ENCODE measurements at places on chromosomes 6 and 20.

- no peak for DNase-seq
Observed at GRCh38 chr6:134317471-134318131, at the start of gene SGK1. Gene SGK1 (minus strand): TSS chr6:134318112. CDS start chr6:134317460, 652 bp downstream.

- no peak for DNase-seq
Observed at GRCh38 chr6:26269531-26270485, 95.2 kb upstream of the BTN3A2 start.

DNA sequence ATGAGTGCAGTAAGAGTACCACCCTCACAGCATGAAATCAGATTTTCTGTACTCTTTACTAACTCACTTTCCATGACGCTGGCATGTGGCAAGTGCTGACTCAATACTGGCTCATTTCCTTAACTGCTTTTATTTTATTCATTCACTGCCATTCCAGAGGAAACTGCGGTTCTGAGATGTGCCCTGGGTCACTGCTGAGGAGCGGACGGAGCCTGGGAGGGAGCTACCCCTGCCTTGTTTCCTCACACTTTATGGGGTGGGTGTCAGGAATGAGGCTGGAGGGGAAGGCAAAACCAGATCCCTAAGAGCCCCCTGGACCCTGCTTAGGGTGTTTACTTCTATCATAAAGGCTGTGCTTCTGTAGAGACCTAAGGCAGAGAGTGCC, 14.4 kb downstream of the NT5E start:
- no peak for DNase-seq

DNA sequence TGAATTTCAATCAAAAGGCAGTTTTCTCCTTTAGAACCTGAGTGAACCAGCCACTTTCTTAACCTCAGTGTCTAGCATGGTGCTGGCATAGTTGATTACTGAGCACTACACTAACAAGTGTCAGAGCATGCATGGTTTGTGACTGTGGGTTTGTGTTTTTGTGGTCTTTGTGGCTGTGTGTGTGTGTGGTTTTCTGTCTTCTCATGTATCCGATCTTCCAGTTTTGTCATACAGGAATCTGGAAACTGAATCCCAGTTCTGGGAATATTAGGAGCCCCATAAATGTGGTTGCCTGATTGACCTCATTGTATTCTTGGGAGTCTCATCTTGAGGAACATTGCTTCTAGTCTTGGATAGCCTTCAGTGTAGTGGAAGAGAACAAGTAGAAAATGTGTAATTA, 73.7 kb downstream of the ESR1 start:
- DNase-seq = no peak

DNA sequence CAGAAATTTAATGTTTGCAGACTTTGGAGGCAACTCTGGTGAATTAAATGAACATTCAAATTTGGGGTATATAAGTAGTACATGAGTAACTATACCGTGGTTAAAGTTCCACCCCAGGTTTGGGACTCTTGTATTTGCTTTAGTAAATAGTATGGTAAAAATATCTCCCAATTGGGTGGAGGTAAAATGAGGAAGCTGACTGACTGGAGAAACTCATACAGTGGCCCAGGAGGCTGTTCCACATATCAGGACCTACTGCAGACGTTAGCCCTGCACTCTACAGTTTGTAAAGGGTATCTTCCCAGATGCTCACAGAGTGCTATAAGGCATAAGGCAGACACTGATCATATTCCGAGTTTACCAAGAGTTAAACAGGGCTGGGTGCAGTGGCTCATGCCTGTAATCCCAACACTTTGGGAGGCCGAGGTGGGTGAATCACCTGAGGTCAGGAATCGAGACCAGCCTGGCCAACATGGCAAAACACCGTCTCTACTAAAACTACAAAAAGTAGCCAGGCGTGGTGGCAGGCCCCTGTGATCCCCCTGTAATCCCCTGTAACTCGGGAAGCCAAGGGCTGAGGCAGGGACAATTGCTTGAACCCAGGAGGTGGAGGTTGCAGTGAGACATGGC, 53.7 kb downstream of the CPXM1 start:
- no peak for DNase-seq

DNA sequence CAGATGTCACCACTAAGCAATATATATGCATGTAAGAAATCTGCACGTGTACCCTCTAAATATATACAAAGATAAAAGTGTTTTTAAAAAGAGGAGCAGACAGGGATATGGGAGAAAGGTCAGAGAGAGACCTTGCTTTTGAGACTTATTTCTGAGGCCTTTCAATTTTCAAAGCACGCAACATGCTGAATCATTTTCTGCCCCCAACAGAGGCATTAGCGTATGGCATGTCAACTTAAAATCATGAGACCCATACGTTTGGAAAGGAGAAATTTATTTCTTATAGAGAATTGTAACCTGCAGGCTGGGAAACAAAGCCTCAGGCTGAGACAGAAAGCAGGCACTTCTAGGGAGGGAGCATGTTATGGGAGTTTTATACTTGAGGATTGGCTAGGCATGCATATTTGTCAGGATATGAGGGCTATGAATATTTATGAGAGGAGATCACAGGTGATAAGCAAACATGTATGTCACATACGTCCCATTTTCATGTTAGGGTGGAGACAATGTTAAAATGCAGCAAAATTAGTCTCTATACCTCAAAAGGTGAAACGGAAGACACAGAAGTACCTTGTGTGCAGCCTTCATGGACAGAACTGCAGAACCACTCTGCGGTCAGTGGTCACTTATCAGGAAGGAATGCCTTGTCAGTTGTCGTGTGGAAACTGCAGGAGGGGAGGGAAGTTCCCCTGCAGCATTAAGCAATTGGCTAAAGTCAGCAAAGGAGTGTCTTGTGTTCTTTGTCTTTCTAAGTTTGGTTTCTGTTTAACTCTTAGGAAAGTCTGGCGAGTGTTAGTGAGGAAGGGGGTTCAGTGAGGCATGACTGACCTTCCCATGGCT, 6.3 kb upstream of the GABRR2 start:
- no peak for DNase-seq

DNA sequence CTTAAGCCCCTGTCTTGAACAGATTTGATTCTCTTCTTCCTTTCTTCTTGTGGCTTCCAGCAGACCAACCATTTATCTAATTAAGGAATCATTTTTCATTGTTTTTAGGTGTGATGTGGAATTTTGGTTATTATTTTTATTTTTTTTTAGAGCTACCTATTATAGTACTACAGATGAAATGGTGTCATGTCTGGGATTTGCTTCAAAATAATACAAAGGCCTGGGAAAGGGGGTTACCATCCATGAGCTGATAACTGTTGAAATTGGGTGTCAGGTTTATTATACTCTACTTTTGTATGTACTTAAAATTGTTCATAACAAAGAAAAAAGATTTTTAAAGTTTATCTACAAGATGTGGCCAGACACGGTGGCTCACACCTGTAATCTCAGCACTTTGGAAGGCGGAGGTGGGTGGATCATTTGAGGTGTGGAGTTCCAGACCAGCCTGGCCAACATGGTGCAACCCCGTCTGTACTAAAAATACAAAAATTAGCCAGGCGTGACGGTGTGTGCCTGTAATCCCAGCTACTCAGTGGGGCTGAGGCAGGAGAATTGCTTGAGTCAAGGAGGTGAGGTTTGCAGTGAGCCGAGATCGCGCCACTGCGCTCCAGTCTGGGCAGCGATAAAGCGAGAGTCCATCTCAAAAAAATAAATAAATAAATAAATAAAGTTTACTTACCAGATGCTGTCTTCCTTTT, 561 bp downstream of the IL22RA2 start:
- DNase-seq = no peak

- DNase-seq = no peak
Observed at GRCh38 chr20:17990278-17990972, 21.6 kb downstream of the MGME1 start.

- no peak for DNase-seq
Observed at GRCh38 chr6:167219967-167220512, 62.3 kb upstream of the GPR31 start.

- no peak for DNase-seq
Observed at GRCh38 chr6:50966532-50966931, 147.9 kb downstream of the TFAP2B start.

- no peak for DNase-seq
Observed at GRCh38 chr20:22681591-22682248, 97.3 kb upstream of the FOXA2 start.

DNA sequence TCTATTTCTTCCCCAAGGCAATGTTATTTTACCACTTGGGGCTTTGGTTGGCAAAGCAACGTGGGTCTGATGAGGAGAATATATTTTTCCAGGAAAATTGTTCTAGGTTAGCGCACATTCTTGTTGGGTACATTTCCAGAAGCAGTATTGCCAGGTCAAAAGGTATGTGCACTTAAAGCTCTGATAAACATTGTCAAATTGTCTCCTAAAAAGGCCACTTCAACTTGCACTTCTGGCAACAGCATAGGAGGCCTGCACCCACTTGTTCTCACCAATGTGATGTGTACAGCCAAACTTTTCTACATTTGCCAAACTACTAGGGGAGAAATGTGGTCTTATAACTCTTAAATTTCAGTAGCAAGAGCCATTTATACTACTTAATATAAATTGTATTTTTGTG, 197.5 kb upstream of the COL21A1 start:
- DNase-seq = no peak

DNA sequence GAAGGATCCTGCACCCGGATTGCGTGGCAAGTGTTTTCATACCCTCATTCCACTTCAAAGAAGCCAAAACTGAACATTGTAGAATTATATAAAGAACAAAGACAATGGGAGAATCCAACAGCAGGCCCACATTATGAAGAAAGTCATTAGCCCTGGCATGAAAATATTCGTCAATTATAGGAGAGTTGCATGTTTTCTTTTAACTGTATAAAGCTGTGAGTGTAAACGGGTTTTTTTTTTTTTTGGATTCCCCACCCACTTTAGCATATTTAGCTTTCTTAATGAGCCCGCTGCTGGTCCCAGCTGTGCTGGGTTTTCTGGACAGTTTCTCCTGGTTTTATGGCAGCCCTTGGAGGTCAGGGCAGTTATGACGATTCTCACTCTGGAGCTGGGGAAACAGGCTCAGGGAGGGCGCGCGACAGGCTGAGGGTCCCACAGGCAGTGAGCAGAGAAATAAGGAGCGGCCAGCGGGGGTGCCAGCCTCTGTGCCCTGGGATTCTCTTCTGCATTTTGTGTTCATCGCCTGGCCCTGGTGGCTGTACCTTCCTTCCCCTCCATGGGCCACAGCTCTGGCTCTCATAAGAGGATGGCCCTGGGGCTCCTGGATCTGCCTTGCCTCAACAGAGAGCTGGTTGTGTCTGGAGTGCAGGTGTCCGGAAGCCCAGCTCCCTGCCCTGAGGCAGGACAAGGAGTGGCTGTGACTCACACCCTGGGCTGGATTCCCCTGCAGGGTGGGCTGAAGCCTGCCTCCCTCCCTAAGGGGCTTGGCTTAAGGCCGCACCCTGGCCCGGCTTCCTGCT, 24.1 kb upstream of the SULF2 start:
- DNase-seq = no peak

- DNase-seq = no peak
Observed at GRCh38 chr6:90496258-90497016, 90.4 kb downstream of the MAP3K7 start.

GRCh38 chr20:5586720-5587119, 163.5 kb upstream of the SHLD1 start:
- no peak for DNase-seq

DNA sequence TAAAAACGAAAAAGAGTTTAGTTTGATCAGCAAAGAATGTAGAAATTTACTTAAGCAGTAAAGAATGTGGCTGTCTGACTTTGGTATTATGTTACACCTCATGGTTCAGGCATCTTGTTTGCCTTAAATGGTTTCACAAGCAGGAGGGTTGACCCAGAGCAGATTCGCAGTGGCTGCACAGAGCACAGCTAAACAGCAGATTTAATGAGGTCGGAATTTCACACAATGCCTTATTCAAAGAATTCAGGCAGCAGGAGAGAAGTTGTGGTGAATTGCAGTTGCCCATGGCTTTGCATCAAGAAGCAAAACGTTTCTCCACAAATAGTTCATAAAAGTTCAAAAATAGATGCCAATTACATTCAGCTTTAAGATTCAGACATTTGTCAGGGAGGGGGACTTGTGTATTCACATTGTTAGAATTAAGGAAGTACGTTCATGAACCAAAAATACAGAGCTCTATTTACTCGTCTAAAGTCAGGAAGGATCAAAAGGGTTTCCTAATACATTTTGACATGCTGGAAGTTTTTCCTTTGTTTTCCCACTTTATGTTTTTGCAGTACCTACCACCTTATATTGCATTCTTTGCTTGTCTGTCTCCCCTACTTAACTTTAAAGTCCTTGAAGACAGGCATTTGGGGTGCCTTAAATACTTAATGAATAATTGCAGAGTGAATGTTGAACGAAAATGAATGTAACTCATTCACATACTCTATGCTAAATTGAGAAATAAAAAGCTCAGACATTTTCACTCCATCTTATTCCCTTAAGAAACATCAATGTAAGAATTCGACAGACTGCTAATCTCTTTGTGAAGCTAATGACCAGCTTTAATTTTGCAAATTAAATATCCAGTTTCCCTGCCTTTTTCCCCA, 1163.6 kb upstream of the CITED2 start:
- no peak for DNase-seq

- no peak for DNase-seq
Observed at GRCh38 chr6:37354526-37355384, 972 bp downstream of the RNF8 start.

DNA sequence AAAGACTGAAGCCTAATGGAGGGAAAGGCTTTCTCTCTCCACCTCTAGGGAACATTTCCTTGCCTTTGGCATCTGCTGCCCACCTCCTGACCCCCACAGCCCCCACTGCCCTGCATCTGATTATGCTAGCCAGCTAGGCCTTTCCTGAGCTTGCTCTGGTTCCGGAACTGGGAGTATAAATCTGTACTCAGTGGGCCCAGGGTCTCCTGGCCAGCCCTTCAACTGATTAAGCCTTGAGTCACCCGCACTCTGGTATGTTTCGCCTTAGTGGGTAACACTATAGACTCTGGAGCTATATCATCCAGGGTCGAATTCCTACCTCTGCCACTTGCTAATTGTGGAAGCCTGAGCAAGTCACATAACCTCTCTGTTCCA, 45.6 kb upstream of the RIPOR2 start:
- DNase-seq = no peak

DNA sequence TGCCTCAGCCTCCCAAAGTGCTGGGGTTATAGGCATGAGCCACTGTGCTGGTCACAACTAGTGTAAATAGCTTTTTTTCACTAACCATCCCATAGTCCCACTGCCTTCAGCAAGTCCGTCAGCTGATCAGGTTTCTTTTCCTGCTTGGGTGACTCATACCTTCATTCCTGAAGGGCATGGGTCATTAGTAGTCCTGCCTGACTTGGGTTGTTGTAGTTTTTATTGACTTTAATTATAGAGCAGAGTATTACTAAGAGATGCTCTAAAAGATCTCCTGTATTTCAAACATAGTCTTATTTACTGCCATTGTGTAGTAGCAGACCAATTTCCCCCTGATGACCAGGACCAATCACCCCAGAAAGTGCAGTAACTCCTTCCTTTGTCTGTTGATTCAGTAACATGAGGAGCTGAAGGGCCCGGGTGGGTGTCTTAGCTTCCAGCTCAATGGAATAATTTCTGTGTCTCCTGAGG, 25.8 kb downstream of the HLA-C start:
- DNase-seq = no peak

DNA sequence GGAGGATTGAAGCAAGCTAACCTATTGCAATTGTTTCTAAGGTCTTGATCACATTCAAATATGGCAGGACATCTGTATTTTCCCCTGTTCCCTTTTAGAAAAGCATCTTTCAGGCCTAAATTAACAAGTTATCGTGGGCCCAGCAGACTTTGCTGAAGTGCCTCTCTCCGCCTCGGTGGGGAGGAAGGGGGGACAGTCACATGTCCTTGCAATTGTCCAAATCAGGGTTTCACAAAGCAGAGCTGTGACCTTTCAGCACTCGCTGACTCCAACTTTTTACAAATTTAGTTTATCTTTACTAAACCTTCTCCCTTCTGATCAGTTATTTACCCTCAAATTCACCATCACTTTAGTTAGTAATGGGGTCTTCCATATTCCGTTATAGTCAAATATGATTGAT, 74.4 kb upstream of the KCNK16 start:
- DNase-seq = no peak

GRCh38 chr6:14384175-14384949, 266.8 kb downstream of the CD83 start:
- no peak for DNase-seq
